ENCODE measurements at places on chromosomes 5 and 9. TPM values are rescaled to one million over a fixed set of nuclear protein-coding genes. Genes with fewer than 3 reads are reported as not detected.

The RNF180 gene
- total RNA-seq, result not detected

The FAM151B gene
- not detected for total RNA-seq

The TRPM3 gene
- total RNA-seq, result not detected

The FGF18 gene
- not detected for total RNA-seq

The PFN3 gene
- total RNA-seq, result not detected

The HMGCR gene
- 50.8 TPM for total RNA-seq

The ECSCR gene
- 0.25 TPM for total RNA-seq

The ANKDD1B gene
- not detected for total RNA-seq

The ACO1 gene
- 15.7 TPM for total RNA-seq

DNA sequence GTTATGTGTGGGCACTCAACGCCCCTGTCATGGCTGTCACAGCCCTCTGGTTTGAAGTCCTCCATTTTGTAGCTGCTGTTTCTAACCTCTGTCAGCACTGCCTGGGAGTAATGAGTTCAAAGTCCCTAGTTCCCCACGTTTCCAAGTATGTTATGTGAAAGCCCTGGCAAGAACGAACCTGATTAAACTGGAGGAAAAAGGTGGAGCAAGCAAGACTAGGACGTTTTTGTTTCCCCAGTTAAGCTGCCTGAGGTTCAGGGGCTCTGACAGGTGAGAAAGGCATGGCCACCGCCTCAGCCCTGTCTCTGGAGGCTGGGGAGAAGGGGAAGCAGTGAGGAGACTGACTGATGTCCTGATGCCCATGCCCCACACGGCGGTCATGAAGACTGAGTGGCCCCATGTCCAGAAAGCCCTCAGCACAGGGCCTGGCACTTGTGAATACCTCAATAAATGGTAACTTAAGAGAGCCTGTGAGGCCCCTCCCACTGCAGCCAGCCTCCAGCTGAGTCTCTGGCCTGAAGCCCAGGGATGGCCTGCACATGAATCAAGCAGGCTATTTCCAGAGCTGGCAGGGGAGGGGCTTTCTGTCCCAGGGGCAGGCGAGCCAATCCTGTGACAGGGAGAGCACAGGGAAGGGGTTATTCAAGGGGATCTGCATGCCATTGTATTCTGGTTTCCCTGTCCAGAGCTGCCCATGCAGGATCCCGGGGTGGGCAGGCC, 61.8 kb downstream of the PFDN1 start:
- DNase-seq, result no peak

DNA sequence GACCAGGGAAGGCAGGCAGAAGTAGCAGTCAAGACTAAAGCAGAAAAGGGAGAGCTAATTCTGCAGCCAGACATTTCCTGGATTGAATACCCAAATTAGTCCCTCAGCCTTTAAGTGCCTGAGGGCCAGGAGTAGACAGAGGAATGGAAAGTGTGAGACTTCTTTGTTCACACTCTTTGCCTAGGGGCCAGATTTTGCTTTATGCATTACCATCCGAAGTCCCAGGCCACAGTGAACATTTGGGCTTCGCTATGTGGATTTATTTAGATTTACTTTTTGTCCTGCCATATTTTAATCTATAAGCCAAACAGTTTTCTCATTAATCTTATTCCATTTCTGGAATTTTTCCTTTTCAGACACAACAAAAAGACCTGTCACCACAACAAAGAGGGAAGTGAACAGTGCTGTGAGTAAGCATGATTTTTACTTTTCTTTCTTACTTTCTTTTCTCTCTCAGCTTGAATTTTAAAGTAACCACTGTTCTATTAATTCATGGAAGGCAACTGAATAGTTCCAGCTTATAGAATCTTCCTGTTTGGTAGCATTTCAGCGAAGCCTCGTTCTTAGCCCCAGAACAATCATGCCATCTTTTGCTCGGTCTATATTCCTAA, 52.6 kb downstream of the PDCD1LG2 start:
- no peak for DNase-seq

DNA sequence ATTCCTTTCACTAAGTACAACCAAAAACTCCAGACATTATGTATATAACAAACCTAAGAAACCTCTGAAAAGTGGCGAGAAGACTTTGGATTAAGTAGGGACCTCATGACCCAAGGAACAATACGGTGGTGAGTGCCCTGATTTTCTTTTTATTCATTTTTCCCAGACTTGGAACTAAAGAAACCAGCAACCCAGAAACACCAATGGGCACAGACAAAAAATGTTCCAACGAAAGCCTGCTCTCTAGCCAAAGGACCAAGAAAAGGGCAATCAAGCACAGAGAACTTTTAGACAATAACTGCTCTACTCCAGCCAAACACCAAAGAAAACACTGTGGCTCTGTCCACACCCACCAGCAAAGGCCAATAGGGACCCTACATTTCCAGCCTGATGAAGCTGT, 66.2 kb upstream of the SSBP2 start:
- DNase-seq, result no peak

DNA sequence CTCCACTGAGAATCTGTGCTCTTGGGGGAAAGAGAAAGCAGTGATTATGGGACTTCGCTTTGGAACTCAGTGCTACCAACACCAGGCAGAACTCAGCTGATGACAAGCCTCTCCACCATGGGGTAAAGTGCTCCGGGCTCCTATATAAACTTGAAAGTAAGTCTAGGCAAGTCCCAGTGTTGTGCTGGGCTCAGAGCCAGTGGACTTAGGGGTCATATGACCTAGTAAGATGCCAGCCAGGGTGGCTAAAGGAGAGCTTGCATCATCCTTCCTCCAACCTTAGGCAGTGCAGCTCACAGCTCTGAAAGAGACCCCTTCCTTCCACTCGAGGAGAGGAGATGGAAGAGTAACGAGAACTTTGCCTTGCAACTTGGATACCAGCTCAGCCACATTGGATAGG, 35.1 kb upstream of the FREM1 start:
- no peak for DNase-seq

DNA sequence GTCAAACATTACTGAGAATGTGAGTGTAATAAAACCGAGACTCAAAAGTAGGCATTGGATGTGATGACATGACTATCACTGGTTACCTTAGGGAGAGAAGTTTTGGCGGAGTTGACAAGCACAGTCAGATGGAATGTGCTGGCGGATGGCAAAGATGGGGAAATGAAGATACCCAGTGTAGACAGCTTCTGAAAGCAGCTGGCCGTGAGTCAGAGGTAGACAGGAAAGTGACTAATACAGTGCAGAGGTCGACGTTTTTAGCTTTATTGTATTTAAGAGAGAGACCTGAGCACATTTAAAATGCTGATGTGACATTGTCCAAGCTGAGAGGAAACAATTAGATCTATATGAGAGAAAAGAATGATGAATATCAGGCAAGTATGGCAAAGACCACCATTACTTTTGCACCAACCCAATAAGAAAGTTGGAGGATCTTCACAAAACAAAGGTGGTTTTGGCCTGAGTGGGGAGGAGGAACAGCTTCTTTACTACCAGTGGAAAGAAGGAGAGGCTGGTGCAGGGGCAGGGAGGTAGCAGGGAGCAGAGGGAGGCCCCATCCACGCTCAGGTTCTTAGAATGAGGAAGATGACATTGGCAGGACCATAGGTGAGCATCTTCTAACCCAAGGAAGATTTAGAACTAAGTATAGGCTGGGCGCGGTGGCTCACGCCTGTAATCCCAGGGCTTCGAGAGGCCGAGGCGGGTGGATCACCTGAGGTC, 36.7 kb upstream of the KCNIP1 start:
- peak; percentile 50 for DNase-seq

GRCh38 chr5:122156724-122157325, 27.5 kb downstream of the ZNF474 start:
- no peak for DNase-seq

- DNase-seq, result no peak
Observed at GRCh38 chr9:38336341-38336740, 56.2 kb upstream of the ALDH1B1 start.

- no peak for DNase-seq
Observed at GRCh38 chr9:137273611-137274320, 3.8 kb upstream of the TOR4A start.

- no peak for DNase-seq
Observed at GRCh38 chr5:6090079-6090654, 288.2 kb downstream of the MED10 start.

DNA sequence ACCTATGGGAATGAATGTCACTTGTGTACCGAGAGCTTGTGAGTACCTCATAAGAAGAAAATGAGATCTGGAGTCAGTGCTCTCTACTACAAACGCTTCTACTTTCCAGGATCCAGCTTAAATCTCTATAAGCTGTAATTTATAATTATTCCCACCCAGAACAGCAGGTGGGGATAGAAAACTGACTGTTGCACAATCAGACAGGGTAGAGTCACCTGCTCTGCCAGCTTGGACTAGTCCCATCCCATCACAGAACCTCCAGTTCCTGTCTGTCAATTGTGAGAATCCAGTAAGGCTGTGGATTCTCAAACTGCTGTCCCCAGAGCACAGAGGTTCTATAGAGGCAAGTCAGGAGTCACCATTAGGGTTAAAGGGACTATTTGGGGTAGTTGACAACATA, 2.0 kb downstream of the SPINK7 start:
- DNase-seq, result no peak

GRCh38 chr5:80653502-80653901, 950 bp upstream of the MSH3 start:
- DNase-seq, result no peak

GRCh38 chr5:97563050-97563657, 380.1 kb upstream of the RIOK2 start:
- no peak for DNase-seq

DNA sequence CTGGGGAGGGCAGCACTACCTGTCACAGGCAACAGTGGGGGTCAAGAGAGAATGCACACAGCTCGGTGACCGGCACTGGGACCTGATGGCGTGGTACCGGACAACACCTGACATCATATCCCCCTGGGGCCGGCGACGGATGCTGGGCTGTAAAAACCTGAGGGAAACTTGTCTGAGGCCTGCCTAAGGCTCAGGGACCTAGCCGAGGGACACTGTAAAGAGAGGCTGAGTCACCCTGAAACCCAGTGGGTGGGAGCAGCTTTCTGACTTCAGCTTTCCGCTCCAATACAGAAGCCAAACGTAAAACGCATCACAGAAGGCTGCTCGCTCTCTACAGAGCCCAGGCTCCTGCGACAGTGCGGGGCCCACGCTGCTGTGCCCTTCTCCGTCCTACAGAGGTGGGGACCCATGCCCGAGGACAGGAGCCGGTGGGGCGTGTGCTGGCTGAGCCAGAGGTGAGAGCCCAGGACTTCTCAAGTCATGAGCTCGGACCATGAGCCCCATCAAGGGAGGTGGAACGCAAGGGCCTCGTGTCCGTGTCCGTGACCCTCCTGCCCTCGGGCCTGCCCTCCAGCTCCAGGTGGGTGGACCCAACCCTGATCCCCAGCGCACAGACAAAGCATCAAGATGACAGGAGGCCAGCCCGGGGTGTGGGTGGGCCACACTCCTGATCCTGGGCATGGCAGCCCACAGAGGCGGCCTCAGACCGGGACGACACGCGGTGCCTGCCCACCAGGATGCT, 5.3 kb downstream of the RALGDS start:
- peak; percentile 91 for DNase-seq

DNA sequence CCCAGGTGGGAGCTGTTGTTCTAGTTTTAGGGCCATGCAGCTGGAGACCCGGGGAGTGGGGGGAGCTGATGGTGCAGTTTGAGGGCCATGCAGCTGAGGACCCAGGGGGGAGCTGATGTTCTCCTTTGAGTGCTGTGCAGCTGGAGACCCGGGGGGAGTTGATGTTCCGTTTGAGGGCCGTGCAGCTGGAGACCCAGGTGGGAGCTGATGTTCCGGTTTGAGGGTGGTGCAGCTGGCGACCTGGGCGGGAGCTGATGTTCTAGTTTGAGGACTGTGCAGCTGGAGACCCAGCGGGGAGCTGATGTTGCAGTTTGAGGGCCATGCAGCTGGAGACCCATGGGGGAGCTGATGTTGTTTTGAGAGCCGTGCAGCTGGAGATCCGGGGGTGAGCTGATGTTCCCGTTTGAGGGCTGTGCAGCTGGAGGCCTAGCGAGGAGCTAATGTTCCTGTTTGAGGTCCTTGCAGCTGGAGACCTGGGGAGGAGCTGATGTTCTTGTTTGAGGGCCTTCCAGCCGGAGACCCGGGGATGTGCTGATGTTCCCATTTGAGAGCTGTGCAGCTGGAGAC, 14.6 kb downstream of the PDCD6 start:
- DNase-seq, result no peak

GRCh38 chr5:39955156-39955555, 530.4 kb upstream of the DAB2 start:
- no peak for DNase-seq

GRCh38 chr5:7420510-7421280, 24.8 kb downstream of the ADCY2 start:
- no peak for DNase-seq

- DNase-seq, result no peak
Observed at GRCh38 chr5:37771731-37772130, 68.1 kb downstream of the GDNF start.

DNA sequence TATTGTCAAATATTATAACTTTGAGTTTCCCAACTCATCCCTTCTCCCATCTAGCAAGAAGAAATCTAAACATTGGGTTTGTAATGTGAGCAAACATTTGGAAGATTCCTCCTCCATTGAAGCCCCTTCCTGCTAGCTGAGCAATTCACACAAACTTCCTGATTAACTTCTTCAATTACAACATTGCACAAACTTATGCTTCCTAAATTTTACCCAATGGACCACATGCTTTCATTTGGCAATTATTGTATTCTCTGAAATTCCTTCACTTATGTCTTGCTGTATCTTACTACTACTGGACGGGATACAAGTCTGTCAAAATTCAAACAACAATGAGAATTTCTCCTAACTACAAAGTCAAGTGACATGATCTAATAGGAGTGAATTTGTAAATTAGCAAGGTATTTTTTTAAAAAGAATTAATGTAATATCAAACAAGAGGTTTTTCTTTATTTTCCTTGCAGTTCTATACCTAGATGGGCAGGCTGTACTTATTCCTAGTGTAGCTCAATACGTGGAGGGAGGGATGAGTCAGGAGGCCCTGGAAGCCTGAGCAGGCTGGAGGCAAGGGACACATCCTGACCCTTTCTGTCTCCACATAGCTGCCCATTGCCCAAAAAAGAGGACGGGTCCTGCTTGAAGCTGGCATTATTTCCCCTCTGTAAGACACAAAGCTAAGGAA, 11.8 kb upstream of the IFNW1 start:
- DNase-seq, result no peak

GRCh38 chr5:141632650-141633049, 4.0 kb downstream of the HDAC3 start:
- no peak for DNase-seq

GRCh38 chr9:95079461-95079860, 238.0 kb downstream of the FANCC start:
- DNase-seq, result no peak

DNA sequence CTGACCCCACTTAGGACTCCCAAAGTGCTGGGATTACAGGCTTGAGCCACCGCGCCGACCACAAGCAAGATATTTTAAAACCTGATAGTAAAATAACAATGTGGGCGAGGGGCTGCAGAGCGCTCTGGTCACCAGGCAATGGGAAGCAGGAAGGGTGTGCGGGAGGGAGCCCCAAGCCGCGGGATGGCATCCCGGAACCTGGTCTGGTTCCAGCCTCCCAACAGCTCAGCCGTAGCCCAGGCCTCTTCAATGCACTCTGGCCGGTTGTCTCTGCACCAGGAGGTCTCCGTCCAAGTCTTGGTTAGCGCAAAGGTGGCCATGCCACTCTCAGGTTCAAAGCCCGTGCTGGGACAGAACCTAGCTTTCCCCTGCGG, 694 bp upstream of the UAP1L1 start:
- no peak for DNase-seq
